Glomerular endothelial cell (primary cell): ENCODE measurements at places on chromosomes 16 and 17. TPM values are rescaled to one million over a fixed set of nuclear protein-coding genes. Genes with fewer than 3 reads are reported as not detected.

DNA sequence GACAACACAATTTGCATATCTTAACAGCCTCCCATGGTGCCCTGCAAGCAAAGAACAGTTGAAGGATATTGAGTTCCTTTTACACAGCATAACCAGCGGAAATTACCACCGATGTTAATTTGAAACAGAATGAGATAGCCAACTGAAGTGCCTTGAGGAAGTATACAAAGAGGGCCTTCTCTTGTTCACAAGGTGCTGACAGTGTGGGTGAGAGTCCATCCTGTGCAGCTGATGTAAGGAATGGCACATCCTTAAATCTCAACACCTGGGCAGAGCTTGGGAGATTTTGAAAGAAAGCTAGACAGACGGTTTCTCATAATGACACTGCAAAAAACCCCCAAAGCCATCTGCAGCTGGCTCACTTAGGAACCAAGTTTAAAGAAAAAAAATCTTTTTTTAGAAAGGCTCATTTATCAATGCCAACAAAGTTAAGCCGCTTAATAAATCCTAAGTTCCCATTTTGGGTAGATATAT lies 818.6 kb downstream of the KCNJ2 start:
- no peak for DNase-seq

Gene AURKB
- total RNA-seq, result 9.3 and 24.8 TPM in 2 replicates

DNA sequence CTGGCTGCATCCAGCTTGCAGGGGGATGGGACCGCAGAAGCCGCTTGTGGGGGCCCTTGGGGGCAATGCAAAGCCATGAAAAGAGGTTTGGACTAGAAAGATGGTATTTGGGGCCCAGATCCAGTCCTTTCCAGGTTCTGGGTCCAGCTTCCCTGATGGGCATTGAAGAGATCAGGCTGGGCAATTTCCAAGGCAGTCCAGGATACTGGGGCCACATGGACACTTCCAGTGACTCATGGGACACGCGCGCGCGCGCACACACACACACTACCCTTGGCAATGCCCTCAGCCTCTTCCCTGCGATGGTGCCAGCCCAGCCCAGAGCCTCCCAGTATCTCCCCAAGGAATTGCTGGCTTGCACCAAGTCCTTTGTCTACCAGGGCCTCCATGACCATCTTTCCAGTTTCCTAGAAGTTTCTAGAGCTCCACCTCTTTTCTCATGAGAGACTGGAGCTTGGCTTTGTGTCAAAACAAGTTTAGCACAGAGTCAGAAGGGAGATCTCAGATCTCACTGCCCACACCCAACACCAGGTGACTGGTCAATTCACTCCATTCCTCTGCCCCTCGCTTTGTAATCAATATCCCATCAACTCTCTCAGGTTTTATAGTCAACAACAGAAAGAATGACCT lies 44.3 kb downstream of the WNT3 start:
- DNase-seq, result no peak

Gene PRR15L
- total RNA-seq, result not detected in 2 replicates

Gene NACA2
- total RNA-seq, result not detected in 2 replicates

Gene HSD17B1
- total RNA-seq, result 0.44 and 1.1 TPM in 2 replicates

- DNase-seq, result no peak
Measured at GRCh38 chr17:35171834-35172233, 22.4 kb downstream of the SLC35G3 start.

DNA sequence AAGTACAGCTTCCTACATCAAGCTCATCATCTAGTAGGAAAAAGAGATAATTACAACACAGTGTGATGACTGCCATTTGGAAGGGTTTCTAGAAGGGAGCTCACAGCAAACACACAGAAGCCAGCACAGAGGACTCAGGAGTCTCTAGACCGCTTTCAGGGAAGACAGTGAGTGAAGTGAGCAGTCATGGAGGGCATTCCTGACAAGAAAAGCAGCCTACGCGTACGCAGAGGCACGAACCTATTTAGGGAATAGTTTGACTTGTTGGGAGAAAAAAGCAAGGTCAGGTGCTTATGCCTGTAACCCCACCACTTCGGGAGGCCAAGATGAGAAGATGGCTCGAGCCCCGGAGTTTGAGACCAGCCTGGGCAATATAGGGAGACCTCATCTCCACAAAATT lies 8.4 kb upstream of the HASPIN start:
- DNase-seq, result no peak
